Pancreas (tissue), 10 donors: ENCODE measurements at places on chromosomes 5 and 9. TPM values are rescaled to one million over a fixed set of nuclear protein-coding genes. Genes with fewer than 3 reads are reported as not detected.

The DNAJC25 gene
- 6.7 TPM for polyA plus RNA-seq

The CDC25C gene
- 0.09 TPM for polyA plus RNA-seq

The AGXT2 gene
- polyA plus RNA-seq = not detected

The CDH9 gene
- not detected for polyA plus RNA-seq

The ABCA1 gene
- polyA plus RNA-seq = 3.2 TPM

The UNC5A gene
- polyA plus RNA-seq = 3.6 TPM

The PCA3 gene
- not detected for polyA plus RNA-seq

The KLHL3 gene
- 3.4 TPM for polyA plus RNA-seq

The PHYHD1 gene
- 45.7 TPM for polyA plus RNA-seq

The PAM gene
- polyA plus RNA-seq = 242 TPM

The SPOUT1 gene
- 32.8 TPM for polyA plus RNA-seq

The ACTBL2 gene
- not detected for polyA plus RNA-seq

The GKAP1 gene
- 10.7 TPM for polyA plus RNA-seq

The TGFBR1 gene
- polyA plus RNA-seq = 3.5 TPM

The DNAJC18 gene
- 1.6 TPM for polyA plus RNA-seq

The PCDHGC3 gene
- 23.1 TPM for polyA plus RNA-seq

The NIPAL4 gene
- 0.07 TPM for polyA plus RNA-seq

The KCNN2 gene
- polyA plus RNA-seq = 1.1 TPM

The CSNK1A1 gene
- 41.0 TPM for polyA plus RNA-seq

The FOXB2 gene
- polyA plus RNA-seq = not detected

The RETREG1 gene
- 9.2 TPM for polyA plus RNA-seq

The MLANA gene
- not detected for polyA plus RNA-seq

The MEIKIN gene
- polyA plus RNA-seq = not detected

The IL31RA gene
- 0.07 TPM for polyA plus RNA-seq

The GCNT4 gene
- polyA plus RNA-seq = 3.2 TPM

The AGPAT2 gene
- polyA plus RNA-seq = 158 TPM

The SAXO1 gene
- 0.08 TPM for polyA plus RNA-seq

The RLN2 gene
- polyA plus RNA-seq = 0.63 TPM

The C6 gene
- 116 TPM for polyA plus RNA-seq

The ZNF454 gene
- 1.8 TPM for polyA plus RNA-seq

The AGGF1 gene
- 7.6 TPM for polyA plus RNA-seq

The ITK gene
- 0.26 TPM for polyA plus RNA-seq

The SPATA31D4 gene
- not detected for polyA plus RNA-seq

The SPOCK1 gene
- 1.8 TPM for polyA plus RNA-seq

The MACIR gene
- polyA plus RNA-seq = 6.8 TPM

The SYK gene
- 5.5 TPM for polyA plus RNA-seq

The SOWAHA gene
- 5.0 TPM for polyA plus RNA-seq

The NUDT2 gene
- 13.7 TPM for polyA plus RNA-seq

The CEL gene
- polyA plus RNA-seq = 2,560 TPM

The FNIP1 gene
- polyA plus RNA-seq = 2.7 TPM

The MED10 gene
- 17.4 TPM for polyA plus RNA-seq

The EIF4EBP3 gene
- 55.5 TPM for polyA plus RNA-seq

The STOM gene
- polyA plus RNA-seq = 25.4 TPM

The SHISAL2B gene
- 14.3 TPM for polyA plus RNA-seq

The OTULINL gene
- 4.6 TPM for polyA plus RNA-seq
